Testis (tissue), 5 donors: ENCODE measurements at places on chromosomes 5 and 9.

GRCh38 chr5:72245951-72246532 is 74.0 kb downstream of the MRPS27 start:
- no peak for DNase-seq

DNA sequence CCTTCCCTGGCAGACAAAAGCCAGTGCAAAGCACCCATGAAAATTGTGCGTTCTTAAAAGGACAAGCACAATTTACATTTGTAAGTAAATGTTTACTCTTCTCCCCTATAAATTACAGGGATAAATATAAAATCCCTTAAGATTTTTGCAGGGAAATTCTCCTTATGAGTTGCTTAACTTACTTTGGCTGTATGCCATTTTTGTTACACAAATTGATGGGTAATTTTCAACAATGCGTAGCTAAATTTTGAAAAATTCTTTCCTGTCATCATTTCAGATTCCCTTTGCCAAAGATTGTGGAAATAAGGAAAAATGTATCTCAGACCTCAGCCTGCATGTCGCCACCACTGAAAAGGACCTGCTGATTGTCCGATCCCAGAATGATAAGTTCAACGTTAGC is 64.2 kb upstream of the ITGA2 start:
- no peak for DNase-seq

GRCh38 chr9:85224729-85225128 is 517.0 kb downstream of the AGTPBP1 start:
- DNase-seq = no peak

- DNase-seq = no peak
Measured at GRCh38 chr5:78660401-78660800, 11.8 kb upstream of the LHFPL2 start.

- no peak for DNase-seq
Measured at GRCh38 chr5:175394601-175395000, 49.4 kb downstream of the DRD1 start.
